ENCODE measurements at places on chromosomes 6 and 20.
A peak's percentile ranks its signal among the peaks of the same experiment; 100 is the strongest.

- no peaks in the 10 kb centered on the region for H3K4me1 ChIP-seq
- no peak overlapping the region for H3K27ac ChIP-seq
- H3K36me3 ChIP-seq, result no peaks in the 10 kb centered on the region
- no peak for DNase-seq
- H3K4me3 ChIP-seq, result no peak overlapping the region
- H3K27me3 ChIP-seq, result no peaks in the 10 kb centered on the region
These were observed 1241.1 kb upstream of the EYS start for GRCh38 chr6:66948106-66948505.

GRCh38 chr6:129576456-129576855, 133.5 kb downstream of the ARHGAP18 start:
- DNase-seq, result no peak
- H3K27ac ChIP-seq, result no peak overlapping the region
- H3K36me3 ChIP-seq, result peaks cover 10% of the 10 kb centered on the region
- H3K27me3 ChIP-seq, result no peaks in the 10 kb centered on the region

DNA sequence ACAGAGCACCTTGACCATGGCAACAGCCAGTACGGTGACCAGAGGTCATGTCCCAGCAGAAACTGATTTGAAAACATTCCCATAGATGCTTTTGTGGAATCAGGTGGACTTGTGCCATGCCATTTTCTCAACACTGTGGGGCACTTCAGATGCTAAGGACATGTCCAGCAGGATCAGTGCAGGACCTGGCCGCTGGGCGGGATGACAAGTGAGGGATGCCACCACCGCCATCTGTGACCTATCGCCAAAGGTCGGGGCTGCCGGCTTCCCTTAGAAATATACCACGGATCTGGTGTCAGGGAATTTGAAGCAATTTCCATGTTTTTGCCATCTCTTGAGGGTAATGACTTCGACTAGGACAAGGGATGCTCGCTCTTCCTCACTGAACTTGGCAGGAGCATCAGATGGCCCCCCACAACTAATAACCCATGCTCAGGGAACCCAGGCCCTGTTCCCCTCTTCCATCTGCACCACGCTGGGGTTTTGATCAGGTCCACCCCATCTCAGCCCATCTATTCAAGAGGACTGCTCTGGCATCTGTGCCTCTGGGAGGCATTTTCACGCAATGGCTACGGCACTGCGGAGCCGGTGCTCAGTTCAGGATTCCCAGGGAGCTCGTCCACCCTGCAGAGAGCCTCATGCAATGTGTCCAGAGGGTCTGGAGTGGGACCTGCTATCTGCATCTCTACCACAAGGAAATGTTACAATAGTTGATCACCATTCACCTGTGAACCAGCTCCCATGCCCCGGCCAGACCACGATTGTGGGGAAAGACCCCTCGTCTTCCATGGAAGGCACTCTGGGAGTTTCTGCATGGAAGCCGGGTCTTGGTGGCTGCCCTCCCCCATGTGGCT, 302.6 kb downstream of the TAF4 start:
- H3K4me3 ChIP-seq, result no peak overlapping the region
- no peak overlapping the region for H3K27ac ChIP-seq
- no peaks in the 10 kb centered on the region for H3K4me1 ChIP-seq
- no peaks in the 10 kb centered on the region for H3K27me3 ChIP-seq
- no peak for DNase-seq
- H3K36me3 ChIP-seq, result no peaks in the 10 kb centered on the region

DNA sequence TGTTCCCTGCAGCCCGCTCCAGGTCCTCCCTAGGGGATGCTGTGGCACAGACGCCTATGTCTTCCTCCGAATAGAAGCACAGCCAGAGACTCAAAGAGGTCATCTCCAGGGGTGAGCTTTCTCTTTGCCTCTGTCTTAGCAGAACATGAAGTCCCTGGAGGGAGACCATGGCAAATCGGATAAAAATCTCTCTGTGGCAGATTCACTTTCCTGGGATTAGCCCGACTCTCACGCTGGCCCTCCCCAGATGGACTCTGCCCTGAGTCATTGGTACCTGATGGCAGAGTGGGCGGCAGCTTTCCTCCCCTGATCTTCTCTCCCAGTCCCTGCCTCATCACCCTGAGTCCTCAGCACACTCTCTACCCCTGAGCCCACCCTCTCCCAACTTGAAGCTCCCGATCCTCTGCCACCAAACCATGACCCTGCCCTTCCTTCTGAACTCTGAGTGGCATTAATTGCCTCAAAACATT, 58.0 kb upstream of the CCDC167 start:
- H3K36me3 ChIP-seq, result no peaks in the 10 kb centered on the region
- no peak for DNase-seq

- DNase-seq, result no peak
- H3K4me3 ChIP-seq, result peak overlapping the region; percentile 84
- H3K4me1 ChIP-seq, result peaks cover 58% of the 10 kb centered on the region
- H3K36me3 ChIP-seq, result peaks cover 53% of the 10 kb centered on the region
- H3K27me3 ChIP-seq, result no peaks in the 10 kb centered on the region
These were observed 508 bp downstream of the NOP56 start for GRCh38 chr20:2652724-2653555.

Data from activated CD4-positive, alpha-beta memory T cell treated with anti-CD3 and anti-CD28 coated beads, Interleukin-2, amount 10 ng/mL, durations not matched to agents 7 days and 5 days (primary cell).